Transverse colon (tissue), 4 donors: ENCODE measurements at places on chromosomes 4 and X. TPM values are rescaled to one million over a fixed set of nuclear protein-coding genes. Genes with fewer than 3 reads are reported as not detected.

The S100G gene
- total RNA-seq, result not detected

The RAI2 gene
- total RNA-seq, result 16.2 TPM

The ZXDA gene
- total RNA-seq, result 18.7 TPM

The ZDHHC9 gene
- 28.0 TPM for total RNA-seq

The PAK3 gene
- total RNA-seq, result 0.79 TPM

The SCML1 gene
- total RNA-seq, result 13.1 TPM

The PPBP gene
- total RNA-seq, result not detected

GRCh38 chr4:166121897-166122296 is 248.9 kb downstream of the TLL1 start:
- no peak for DNase-seq

GRCh38 chrX:96704629-96705028 is 20.0 kb downstream of the DIAPH2 start:
- no peak for DNase-seq

- DNase-seq, result peak; percentile 23
Observed at GRCh38 chrX:18973527-18974192, 10.3 kb downstream of the PHKA2 start.

DNA sequence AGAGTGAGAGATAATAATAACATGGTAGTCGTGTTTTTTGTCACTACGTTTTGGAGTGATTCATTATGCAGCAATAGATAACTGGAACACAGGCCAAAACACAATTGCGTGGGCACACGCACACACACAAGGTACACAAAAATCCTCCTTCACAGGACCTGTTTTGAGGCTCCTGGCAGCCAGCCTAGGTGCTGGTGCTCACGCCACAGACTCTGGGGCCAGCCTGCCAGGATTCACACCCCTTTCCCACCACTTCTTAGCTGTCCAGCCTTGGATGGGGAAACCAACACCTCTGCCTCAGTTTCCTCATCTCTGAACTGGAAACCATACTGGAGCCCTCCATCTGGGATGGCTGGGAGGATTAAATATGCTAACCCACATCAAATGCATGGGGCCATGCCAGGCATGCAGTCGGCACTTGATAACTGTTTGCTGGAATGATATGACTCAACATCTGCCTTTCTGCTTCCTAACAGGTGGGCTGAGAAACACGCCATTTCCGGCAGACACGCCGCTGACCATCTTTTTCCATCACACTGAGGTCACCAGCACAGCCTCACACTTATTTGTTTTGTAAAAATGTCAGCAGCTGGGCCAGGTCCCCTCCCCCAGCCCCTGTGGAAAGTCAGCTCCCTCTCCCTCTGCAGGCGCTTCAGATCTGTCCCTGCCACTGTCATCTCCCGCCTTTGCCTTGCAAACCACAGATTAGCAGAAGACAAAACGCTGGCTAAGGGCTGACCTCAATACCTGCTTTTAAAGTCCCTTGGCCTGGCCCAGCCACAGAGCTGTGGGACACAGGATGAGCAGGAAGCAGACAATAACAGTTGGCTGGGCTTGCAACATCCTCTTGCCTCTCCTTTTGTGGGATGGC is 237.5 kb downstream of the BCOR start:
- DNase-seq, result peak; percentile 41

DNA sequence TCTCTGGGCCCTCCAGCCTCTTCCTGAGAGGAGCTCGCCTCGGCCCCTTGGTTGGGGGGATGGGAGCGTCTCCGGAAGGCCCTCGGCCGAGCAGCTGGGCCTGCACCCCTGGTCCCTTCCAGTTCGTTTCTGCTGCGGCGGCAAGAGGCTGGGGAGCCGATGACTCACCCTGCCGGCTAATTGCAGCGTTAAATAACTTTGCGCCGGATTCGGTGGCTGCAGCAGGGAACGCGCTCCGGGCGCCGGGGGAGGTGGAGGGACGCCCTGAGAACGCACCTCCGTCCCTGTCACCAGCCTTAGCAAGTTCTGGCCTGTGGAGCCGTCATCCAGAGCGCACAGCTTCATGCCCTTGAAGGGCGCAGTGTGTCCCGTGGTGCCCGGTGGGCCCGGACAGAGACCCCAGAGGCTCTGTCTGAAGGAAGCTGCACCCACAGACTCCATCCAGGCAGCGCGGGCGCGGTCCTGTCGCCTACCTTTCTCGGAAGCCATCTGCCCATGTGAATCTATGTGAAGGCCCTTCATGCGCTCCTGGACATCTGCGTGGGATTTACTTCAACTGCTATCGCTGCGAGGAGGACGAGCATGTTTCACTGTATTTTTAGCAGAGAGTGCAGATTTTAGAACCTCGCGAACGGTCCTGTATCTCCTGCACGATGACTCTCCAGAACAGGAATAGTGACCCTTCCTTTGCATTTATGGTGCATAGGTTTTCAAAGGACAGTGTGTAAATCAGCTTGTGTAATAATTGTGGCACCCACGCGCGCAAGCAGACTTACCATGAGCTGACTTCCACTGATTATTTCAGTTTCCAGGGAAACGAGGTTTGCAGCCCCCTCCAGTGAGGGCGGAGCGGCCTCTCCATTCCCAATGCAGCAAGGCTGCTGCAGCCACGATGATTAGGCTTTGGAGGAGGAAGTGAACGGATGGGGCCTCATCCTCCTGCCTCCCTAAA is 1.7 kb upstream of the TMEM271 start:
- no peak for DNase-seq

DNA sequence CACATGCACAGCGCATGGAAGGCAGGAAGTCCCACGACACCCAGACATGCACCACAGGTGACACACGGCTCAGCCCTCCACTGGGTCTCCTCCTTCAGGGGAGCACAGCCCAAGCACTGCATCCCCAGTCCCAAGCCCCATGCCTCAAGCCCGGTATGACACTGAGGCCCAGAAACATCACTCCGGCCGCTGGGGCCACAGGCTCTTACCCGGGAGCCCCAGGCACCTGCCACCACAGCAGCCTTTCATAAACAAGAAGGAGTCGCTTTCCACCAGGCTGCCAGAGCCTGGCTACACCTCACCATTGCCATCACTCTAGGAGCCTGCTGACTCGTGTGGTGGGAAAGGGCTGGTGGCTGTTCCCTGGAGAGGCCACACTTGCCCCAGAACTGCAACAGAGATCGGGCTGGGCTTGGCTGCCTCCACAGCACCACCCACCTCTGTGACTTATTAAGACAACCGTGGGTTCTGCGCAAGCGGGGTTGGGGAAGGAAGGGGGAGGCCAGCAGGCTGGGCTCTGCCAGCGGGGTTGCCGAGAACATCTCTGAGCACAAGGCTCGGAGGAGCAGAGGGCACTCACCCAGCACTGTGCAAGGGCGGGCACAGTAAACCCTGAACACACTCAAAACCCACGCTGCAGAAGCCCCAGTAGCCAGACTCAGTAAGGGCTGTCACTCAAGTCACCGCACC is 4.5 kb downstream of the HAUS7 start:
- DNase-seq, result no peak

- no peak for DNase-seq
Observed at GRCh38 chr4:126604268-126604867, 1028.4 kb upstream of the INTU start.
